ELR (cell line): ENCODE measurements at places on chromosomes 5 and 9.

GRCh38 chr9:106753155-106753671 is 109.8 kb upstream of the ZNF462 start:
- no peak for DNase-seq

DNA sequence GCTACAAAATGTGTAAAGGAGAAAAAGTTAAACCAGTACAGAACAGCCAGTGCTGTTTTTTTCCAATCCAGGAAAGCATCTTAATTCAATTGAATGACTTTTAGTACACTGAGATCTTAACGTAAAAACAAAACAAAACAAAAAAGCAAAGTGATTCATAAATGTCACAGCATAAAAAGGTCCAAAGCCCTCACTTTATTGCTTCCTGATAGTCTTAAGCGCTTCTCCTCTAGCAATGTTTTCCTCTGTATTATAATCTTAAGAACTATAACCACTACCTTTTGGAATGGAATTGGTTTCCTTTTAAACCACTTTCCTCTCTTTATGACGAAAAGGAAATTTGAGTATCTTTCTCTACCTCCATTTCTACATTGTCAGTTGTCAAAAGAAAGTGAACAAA is 91.4 kb downstream of the SEMA5A start:
- no peak for DNase-seq

GRCh38 chr5:124941051-124942049 is 194.9 kb upstream of the ZNF608 start:
- no peak for DNase-seq

- no peak for DNase-seq
Measured at GRCh38 chr9:27192291-27192960, 83.4 kb downstream of the TEK start.

DNA sequence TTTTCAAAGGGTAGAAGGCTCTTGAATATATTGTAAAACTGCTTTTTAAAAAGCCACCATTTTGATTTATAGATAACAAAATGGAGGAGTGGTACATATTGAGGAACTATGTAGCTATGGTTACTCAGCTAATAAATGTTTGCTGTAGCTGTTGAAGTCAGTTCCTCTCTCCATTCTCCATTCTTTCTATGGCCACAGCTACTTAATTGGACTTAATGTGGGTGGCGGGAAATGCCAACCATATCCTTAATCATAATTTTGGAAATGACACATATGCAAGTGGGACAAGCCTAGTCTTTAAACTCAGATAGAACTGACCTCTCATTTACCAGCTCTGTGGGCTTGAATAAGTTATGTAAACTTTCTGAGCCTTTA is 10.6 kb downstream of the CDKN2A start:
- no peak for DNase-seq

DNA sequence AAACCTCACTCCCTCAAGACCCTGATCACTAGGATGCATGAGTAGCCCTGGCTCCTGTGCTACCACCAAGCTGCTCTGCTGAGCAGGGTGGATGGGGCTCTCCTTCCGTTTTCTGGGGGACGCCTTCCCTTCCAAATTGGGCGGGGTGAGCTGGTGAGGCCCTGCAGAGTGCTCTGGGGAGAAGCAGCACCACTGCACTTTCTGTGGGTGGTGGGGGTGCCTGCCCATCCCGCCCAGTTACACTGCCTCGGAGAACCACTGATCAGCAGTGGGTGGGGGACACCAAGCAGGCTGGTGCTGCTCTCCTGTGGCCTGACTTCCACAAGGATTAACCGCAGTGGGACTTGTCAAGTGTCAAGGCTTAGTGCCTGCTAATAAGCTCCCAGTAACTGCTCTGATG is 19.0 kb downstream of the GFPT2 start:
- no peak for DNase-seq

- DNase-seq, result no peak
Measured at GRCh38 chr5:88643315-88643714, 239.7 kb downstream of the MEF2C start.

DNA sequence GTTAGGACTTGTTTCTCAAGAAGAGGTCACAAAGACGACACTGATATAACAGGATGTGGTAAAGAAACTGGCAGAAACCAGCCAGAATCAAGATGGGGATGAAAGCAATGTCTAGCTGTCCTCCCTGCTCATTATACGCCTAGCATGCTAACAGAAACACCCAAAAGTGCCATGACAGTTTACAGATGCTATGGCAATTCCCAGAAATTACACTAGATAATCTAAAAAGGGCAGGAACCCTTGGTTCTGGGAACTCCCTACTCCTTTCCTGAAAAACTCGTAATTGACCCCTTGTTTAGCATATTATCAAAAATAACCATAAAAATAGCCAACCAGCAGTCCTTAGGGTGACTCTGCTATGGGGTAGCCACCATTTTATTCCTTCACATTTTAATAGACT is 10.9 kb upstream of the MRPS30 start:
- DNase-seq, result no peak

DNA sequence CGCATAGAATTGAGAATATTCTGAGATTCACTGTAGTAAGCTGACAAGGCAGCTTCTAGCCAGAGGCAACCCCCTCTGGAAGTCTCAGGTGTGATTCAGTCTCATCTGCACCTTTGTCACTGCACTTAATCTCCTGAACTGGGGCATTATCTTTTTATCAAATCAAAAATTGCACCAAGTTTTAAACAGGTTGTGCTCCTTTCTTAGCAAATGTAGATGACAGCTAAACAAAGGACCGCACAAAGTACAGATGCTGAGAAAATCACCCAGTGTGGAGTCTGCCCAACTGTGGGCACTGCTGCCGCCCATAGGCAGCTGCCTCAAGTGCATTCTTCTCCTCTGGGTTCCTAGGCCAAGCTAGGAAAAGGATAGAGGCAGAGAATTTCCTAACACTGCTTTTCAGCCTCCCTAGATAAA is 51.1 kb downstream of the STARD4 start:
- DNase-seq, result peak; percentile 48

- no peak for DNase-seq
Measured at GRCh38 chr9:123232332-123232731, 36.1 kb downstream of the STRBP start.

- peak; percentile 70 for DNase-seq
Measured at GRCh38 chr5:115831163-115831768, 10.1 kb downstream of the ATG12 start.

- no peak for DNase-seq
Measured at GRCh38 chr9:127938298-127938690, 640 bp upstream of the DPM2 start.

DNA sequence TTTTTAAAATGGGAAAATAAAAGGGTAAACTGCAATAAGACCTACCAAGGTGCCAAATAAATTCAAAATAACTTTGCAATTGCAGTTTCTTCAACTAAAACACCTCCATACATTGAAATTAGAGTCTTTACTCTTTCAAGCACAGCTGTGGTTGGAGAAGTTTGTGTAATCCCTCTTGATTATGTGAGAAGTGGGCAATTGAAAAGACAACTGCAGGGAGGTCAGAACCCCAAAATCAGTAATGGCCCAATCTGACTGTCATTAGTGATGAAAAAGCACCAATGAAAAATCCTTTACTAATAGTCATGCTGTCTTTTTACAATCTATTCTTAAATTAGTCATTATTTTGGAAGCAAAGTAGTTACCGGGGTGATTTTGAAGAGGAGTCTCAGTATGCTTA is 116.7 kb upstream of the RGMB start:
- DNase-seq, result no peak

- no peak for DNase-seq
Measured at GRCh38 chr5:116380621-116381020, 194.0 kb downstream of the SEMA6A start.

- DNase-seq, result no peak
Measured at GRCh38 chr9:32741706-32742105, 41.6 kb upstream of the TMEM215 start.

DNA sequence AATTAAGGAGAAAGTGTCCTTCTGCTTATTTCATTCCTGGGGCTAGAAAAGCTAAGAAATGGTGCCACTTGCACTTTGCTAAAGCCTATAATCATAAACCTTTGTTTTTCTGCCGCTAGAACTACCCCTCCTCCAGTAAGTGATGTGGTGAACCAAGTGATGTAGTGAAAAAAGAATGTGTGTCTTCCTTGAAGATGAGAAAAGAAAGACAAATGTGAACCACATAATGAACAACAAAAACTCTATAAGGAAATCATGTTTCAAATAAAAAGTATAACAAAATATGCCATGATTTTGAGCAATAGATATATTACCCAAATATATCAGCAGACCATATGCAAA is 179.0 kb upstream of the SGCD start:
- no peak for DNase-seq

GRCh38 chr5:167229751-167230150 is 1061.7 kb upstream of the WWC1 start:
- DNase-seq, result no peak

GRCh38 chr9:134835448-134835847 is 45.2 kb upstream of the FCN2 start:
- no peak for DNase-seq

GRCh38 chr5:132500244-132500930 is 9.8 kb upstream of the IRF1 start:
- no peak for DNase-seq

GRCh38 chr5:104385906-104386305 is 823.3 kb upstream of the NUDT12 start:
- DNase-seq, result no peak

GRCh38 chr9:113682297-113682771 is 193.8 kb upstream of the ZNF618 start:
- DNase-seq, result peak; percentile 93

DNA sequence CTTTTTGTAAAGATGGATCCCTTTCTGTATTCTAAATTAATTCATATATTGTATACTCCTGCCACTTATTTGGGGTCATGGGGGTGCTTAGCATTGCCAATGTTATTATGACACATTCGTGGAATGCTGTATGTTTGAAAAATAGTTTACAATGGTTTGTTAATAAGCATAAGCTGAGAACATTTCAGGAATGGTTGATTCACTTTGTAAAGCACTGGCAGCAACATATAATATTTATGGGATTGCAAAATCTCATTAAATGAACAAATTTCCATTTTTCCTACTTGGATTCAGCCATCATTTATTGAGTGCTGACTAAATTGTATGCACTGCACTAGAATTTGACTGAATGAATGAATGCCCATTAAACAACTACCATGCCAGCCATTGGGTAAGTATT is 215.2 kb upstream of the KLF4 start:
- no peak for DNase-seq

DNA sequence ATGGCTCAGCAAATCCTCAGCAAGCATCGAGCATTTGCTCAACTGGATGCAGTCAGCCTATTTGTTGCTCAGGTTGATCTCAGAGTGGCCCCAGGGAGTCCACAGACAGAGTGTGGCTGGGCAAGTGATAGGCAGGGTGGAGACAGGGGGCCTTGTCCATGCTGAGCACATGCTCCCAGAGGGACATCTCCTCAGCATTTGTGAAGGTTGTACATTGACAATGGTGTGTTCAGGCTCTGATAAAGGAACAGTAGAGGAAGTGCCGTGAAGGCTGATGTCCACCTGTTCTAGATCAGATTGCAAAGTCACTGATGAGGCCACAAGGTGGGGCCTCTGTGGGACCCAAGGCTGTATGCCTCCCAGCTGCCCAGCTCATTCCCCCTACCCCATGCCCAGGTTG is 50.1 kb upstream of the FOXI1 start:
- no peak for DNase-seq

- no peak for DNase-seq
Measured at GRCh38 chr5:36900283-36900682, 23.7 kb downstream of the NIPBL start.

GRCh38 chr5:134490925-134491271 is 34.6 kb upstream of the JADE2 start:
- DNase-seq, result no peak

DNA sequence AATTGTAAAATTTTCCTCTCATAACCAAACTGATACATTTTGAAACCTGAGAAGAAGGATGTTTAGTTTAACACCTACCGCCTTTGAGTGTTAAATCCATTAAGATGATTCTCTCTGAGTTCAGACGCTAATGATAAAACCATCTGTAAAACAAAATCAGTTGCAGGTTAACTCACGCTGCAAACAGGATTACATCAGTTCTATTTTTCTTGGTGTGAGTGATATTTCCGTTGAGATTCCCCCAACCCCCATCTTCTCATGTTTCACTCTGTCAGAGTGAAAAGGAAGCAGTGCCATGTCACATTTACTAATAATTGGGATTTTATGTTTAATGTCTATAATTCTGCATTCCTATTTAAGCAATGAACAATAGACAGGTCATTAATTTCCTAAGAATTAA is 146.5 kb downstream of the FANCC start:
- peak; percentile 30 for DNase-seq

DNA sequence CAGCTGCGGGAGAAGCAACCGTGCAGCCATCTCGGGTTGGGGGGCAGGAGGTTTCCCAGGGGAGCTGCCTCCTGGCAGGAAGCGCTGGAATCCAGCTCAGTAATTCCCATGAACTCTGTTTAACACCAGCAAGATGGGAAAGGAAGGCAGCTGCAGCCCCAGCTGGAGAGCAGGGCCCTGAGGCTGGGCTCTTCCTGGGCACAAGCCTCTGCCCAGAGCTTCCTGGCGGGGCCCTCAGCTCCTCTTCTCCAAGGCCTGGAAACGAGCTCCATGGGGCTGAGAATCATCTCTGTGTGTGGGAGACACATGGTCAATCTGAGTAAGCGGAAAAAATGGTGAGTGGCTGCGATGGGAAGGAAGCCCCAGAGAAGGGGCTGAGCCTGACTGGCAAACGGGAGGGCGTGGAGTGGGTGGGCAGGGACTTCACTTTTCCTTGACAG is 6.3 kb downstream of the MRPL36 start:
- DNase-seq, result peak; percentile 25

GRCh38 chr5:129361441-129362025 is 98.6 kb upstream of the ADAMTS19 start:
- DNase-seq, result peak; percentile 38

- DNase-seq, result no peak
Measured at GRCh38 chr5:6506611-6507010, 58.0 kb downstream of the UBE2QL1 start.

DNA sequence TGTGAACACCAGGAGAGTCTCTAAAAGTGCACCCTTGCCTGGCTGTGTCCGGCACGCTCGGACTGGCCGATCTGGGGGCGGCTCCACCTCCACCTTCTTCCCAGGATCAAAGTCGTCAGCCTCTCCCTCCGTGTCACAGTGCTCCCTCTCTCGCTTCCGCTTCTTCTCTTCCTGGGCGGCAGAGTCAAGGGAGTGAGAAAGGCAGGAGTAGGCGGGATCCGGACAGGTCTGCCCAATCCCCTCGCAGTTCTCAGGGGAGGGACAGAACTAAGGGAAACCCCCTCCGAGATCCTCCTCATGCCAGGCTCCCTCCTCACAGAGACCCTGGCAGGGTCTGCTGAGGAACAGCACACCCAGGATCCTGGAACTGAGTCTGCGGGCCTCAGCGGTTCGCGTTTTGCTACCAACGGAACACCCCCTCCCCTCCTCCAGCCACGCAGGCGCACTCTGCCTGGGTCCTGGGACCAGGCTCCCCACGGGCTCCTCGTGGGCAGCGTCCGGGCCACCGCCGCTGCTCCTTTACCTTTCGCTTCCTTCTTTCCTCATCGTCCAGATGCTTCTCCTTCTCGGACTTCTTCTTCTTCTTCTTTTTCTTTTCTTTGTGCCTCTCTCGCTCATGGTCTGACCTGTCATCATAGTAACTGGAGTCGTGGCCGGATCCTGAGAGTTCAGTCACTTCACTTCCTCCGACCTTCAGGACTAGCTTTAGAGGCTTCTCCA is 1.3 kb downstream of the BRD9 start:
- no peak for DNase-seq

- peak; percentile 18 for DNase-seq
Measured at GRCh38 chr5:39720136-39720535, 295.4 kb upstream of the DAB2 start.
